ENCODE measurements at places on chromosomes 2 and 18.

- no peak for DNase-seq
These were observed 43.5 kb downstream of the BMP10 start for GRCh38 chr2:68827666-68828065.

DNA sequence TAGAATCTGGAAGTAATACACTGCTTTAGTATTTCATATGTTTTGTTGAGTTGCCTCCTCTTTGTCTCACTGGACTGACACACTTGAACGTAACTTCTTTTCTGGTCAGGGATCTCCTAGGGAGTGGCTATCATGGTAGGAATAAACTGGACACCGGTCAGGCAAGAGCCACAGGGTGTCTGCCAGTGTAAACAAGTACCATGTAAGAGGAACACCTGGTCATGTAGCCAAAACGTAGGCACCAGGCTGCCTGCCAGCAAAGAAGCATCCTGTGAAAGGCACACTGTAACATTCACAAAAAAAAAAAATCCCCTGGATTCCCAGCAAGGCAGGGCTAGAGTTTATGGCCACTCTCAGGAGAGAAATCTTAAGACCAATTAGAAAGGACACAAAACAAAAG lies 372.8 kb upstream of the RND3 start:
- no peak for DNase-seq

DNA sequence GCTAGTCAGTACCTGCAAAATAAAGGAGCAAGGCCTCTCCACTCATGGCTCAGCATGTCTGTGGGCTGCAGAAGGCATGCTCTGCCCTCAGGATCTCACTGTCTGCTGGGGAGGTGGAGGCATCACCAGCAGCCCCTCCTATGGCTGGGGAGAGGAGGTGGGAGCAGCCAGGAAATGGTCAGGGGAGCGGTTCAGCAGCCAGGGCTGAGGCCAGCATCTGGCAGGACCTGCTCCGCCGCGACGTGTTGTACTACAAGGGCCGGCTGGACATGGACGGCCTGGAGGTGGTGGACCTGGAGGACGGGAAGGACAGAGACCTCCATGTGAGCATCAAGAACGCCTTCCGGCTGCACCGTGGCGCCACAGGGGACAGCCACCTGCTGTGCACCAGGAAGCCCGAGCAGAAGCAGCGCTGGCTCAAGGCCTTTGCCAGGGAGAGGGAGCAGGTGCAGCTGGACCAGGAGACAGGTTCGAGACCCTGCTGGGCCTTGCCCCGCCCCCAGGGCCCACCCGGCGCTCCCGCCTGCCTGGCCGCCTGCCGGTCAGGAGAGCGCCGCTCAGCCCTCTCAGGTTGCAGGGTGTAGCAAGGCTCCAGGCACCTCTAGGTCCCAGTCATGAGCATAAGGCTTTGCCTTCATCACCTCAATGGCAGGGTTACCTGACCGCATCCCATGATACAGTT lies 49.0 kb downstream of the FAM168B start:
- no peak for DNase-seq

GRCh38 chr2:30239308-30239985 lies 8.1 kb downstream of the LBH start:
- DNase-seq: peak; percentile 68

- DNase-seq: no peak
These were observed 34.3 kb downstream of the ZAP70 start for GRCh38 chr2:97747716-97748115.

- no peak for DNase-seq
These were observed 207.0 kb upstream of the HS6ST1 start for GRCh38 chr2:128525653-128526052.

DNA sequence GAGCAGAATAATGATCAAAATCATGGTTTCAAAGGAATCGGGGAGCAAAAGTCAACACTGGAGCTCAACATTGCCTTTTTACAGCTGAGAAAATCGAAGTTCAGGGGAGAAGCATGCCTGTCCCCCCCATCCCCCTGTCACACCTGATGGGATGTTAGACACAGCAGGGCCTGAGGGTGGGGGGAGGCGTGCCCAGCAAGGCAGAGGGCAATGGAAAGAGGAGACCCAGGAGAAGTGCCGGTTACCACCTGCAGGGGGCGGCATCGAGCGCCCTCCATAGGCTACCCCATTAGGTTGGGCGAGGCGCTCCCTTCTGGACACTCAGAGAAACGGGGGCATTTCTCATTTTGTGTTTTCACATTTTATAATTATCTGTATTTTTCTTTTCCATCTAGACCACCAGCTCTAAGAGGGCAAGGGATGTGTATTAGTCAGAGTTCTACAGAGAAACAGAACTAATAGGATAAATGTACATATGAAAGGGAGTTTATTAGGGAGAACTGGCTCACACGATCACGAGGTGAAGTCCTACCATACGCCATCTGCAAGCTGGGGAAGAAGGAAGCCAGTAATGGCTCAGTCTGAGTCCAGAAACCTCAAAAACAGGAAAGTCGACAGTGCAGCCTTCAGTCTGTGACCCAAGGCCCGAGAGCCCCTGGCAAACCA lies 271.3 kb downstream of the LRATD1 start:
- peak; percentile 11 for DNase-seq

DNA sequence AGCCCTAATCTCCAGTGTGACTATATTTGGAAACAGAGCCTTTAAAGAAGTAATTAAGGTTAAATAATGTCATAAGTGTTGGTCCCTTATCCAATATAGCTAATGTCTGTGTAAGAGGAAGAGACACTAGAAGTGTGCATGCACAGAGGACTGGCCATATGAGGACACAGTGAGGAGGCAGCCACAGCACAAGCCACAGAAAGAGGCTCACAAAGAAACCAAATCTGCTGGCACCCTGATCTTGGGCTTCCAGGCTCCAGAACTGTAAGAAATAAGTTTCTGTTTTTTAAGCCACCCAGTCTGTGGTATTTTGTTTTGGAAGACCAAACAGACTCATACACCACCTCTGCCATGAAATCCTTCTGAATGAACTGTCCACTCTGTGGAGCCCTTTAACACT lies 186.4 kb upstream of the SLC39A10 start:
- DNase-seq: no peak

Measured in memory B cell (primary cell).